ENCODE measurements at places on chromosomes 6 and 20. TPM values are rescaled to one million over a fixed set of nuclear protein-coding genes. Genes with fewer than 3 reads are reported as not detected.

DNA sequence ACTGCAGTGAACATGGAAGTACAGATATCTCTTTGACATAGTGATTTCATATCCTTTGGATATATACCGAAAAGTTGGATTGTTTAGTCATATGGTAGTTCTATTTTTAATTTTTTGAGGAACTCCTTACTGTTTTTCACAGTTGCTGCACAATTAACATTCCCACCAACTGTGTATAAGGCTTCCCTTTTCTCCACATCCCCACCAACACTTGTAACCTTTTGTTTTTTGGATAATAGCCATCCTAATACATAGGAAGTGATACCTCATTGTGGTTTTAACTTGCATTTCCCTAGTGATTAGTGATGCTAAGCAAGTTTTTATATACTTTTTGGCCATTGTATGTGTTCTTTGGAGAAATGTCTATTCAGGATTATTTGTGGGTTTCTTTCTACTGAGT is 45.1 kb upstream of the TENT5A start:
- H3K27ac ChIP-seq = no peak overlapping the region
- no peak overlapping the region for H3K4me3 ChIP-seq
- H3K4me1 ChIP-seq = no peaks in the 10 kb centered on the region
- no peaks in the 10 kb centered on the region for H3K27me3 ChIP-seq
- H3K36me3 ChIP-seq = no peaks in the 10 kb centered on the region

DNA sequence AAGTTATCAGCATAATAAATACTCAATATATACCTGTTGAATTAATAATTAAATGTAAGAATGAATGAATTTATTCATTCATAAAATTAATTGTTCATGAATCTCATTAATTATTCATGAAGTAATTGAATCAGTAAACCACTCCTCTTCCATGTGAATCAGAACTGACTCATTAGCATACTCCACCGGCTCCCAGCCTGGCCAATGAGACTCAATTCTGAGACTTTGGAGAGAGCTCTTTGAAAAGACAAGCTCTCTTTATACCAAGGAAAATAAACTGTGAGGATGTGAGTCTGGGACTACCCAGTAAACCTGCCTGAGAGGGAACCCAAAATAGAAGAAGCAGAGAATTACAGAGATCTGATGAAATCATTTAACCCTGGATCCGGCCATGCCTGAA is 8.4 kb upstream of the SLC2A10 start:
- H3K27me3 ChIP-seq = no peaks in the 10 kb centered on the region
- H3K4me1 ChIP-seq = peaks cover 60% of the 10 kb centered on the region
- no peaks in the 10 kb centered on the region for H3K36me3 ChIP-seq
- no peak for DNase-seq
- no peak overlapping the region for H3K4me3 ChIP-seq

DNA sequence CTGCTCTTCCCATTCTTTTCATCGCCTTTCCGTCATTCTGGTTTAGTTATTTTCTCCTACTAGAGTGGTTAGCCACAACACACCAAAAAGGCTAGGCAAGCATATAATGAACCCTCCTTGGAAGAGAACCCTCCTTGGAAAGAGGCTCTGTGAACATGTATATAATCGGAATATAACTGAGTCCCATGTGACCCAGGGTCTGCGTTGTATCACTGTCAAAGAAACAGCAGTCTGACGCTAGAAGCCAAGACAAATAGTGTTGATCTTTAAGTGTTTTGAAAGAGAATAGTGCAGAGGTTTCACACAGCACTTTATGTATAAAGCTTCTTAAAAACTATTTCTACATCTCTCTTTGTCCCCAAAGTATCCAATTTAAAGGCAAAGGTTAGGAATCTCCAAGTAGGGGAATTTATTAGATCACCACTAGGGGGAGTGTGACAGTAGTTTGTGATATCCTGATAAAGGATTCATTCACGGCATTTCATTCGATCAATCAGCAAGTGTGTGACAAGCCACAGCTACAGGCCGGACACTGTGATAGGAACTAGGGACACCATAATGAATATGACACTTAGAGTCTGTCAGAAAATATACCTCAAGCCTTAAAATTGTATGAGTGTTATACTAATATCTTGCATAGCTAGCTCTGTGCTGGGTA is 395.3 kb downstream of the CD109 start:
- no peaks in the 10 kb centered on the region for H3K27me3 ChIP-seq
- no peak overlapping the region for H3K27ac ChIP-seq
- no peak overlapping the region for H3K4me3 ChIP-seq
- peaks cover 6% of the 10 kb centered on the region for H3K4me1 ChIP-seq

DNA sequence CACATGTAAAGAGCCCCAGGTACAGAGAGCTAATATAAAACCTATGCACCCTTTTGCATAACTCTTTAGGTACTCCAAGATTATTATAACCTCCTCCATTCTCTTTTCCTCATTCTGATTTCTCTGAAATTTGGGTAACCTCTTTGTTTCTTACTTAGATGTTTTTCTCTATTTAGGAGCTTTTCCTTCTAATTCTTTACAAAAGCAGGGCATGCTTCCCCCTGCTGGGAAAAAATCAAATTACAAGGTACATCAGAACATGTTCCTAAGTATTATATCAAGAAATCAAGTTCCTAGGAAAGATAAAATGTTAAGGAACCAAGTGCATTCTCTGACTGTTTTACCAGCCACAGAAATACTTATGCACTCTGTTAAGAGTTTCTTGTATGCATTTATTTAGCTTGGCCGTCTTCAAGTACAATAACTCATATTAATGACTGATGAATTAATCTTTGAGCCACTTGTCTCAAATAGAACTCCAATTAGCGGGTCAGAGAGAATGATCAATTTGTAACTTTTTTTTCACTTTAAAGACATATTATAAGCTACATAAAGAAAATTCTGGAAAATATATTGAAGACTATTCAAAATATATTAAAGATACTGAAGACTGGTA is 2.1 kb downstream of the KHDRBS2 start:
- H3K27ac ChIP-seq = no peak overlapping the region
- H3K36me3 ChIP-seq = no peaks in the 10 kb centered on the region
- H3K27me3 ChIP-seq = peaks cover 26% of the 10 kb centered on the region
- H3K4me1 ChIP-seq = peaks cover 23% of the 10 kb centered on the region

DNA sequence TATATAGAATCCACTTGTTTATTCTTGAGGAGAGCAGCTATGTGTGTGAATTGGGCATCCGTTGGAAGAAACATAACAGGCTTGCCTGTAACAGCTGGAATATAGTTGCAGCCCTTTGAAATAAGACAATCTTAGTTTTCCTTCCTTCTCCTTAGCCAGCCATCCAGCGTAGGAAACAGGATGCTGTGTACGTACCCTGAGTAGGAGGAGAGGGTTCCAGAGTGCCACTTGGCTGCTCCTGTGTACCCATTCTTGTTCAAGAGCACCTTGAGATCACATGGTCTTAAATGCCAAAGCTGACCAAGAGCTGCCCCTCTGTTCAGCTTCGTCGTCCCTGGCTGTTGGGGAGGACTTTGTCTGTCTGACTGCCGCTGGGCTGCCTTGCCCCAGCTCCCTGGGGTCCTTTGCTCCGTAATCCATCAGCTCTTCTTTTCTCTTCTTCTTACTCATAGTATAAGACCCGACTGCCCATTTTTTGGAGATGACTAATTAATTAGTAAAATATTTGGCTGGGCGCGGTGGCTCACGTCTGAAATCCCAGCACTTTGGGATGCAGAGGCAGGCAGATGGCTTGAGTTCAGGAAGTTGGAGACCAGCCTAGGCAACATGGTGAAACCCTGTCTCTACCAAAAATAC is 49.0 kb downstream of the RREB1 start:
- no peaks in the 10 kb centered on the region for H3K27me3 ChIP-seq
- DNase-seq = no peak
- peaks cover 37% of the 10 kb centered on the region for H3K4me1 ChIP-seq
- no peak overlapping the region for H3K27ac ChIP-seq
- no peak overlapping the region for H3K4me3 ChIP-seq

The ANGPT4 gene
- 0.07 TPM for total RNA-seq

Data from neural crest cell (in vitro differentiated cells).